ENCODE measurements at places on chromosomes 11 and 22.
A peak's percentile ranks its signal among the peaks of the same experiment; 100 is the strongest.

- DNase-seq = no peak
Observed at GRCh38 chr22:18909556-18909955, 3.4 kb downstream of the DGCR6 start.

GRCh38 chr22:21659864-21660525 is 5.8 kb upstream of the PPIL2 start:
- DNase-seq = no peak

DNA sequence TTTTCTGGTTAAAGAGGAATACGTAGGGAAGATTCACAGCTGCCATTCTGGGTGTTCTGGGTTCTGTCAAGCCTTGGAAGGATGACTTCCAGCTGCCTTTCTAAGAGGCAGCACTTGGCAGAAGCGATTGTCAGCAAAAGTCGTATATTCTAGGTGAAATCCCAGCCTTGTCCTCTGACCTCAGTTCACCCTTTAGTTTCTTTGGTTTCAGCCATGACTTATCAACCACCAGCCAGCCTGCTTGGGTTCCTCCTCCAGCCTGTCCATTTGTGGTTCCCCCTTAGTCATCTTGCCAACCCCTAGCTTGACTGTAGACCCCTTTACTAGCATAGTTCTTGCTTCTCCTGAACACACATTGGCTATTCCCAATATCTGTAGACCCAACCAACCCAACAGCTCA is 102.3 kb upstream of the CD44 start:
- no peak for DNase-seq

- no peak for DNase-seq
Observed at GRCh38 chr11:122137078-122137793, 21.2 kb upstream of the BLID start.

DNA sequence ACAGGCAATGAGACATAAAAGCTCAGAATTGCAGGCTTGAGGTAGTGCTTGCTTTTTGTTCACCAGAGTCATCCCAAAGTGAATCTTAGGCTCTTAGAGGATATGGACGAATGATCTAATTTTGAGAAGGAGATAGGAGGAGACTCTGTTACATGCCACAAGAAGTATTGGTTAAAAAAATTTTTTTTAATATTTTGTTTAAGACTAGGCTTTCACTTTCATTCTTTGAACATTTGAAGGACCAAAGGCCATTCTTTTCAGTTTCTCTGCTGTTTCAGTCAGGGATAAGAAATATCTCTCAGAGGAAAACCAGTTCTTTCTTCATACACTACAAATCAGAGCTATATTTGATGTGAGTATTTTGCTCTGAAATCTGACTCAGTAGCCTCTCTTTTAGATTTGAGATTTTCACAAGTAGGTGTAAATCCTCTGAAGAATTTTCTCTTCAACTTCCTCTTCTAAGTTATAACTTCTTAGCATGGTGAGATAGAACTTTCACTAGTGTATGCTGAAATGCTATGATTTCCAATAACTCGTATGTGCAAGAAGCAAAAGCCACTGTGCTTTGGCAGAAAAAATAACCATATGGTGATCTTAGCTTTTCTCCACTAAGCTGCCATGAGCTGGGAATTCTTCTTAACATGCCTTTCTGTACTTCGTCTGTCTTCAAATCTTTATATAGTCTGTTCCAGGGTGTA is 24.1 kb upstream of the FAM181B start:
- DNase-seq = no peak

DNA sequence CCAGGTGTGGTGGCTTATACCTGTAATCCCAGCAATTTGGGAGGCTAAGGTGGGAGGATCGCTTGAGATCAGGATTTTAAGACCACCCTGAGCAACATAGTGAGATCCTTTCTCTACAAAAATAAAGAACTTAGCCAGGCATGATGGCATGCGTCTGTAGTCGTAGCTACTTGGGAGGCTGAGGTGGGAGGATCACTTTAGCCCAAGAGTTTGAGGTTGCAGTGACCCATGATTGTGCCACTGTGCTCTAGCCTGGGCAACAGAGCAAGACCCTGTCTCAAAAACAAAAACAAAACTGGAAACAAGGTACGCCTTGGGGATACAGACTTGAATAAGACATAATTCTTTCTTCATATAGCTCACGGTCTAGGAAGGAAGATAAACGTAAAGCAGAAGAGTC is 63.1 kb upstream of the GRAMD1B start:
- DNase-seq = no peak

- DNase-seq = no peak
Observed at GRCh38 chr22:45978275-45978713, 1.3 kb upstream of the WNT7B start.

- no peak for DNase-seq
Observed at GRCh38 chr11:11937957-11938356, 70.5 kb downstream of the DKK3 start.

- DNase-seq = no peak
Observed at GRCh38 chr11:99822846-99823565, 802.3 kb downstream of the CNTN5 start.

DNA sequence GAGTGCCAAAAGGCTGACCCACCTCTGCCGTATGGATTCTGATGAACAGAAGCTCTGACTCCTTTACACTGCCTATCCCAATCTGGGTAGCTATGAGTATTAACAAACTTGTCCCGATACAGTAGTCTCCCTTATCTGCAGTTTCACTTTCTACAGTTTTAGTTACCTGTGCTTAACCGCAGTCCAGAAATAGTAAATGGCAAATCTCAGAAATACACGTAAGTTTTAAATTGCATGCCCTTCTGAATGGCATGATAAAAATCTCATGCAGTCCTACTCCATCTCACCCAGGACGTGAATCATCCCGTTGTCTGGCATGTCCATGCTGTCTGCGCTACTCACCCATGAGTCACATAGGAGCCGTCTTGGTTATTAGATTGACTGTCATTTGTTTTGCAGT is 68.8 kb downstream of the SNX19 start:
- DNase-seq = no peak

GRCh38 chr11:126076641-126077040 is 14.0 kb upstream of the CDON start:
- no peak for DNase-seq

- peak; percentile 9 for DNase-seq
Observed at GRCh38 chr11:44309478-44310205, at the start of gene ALX4. TSS of gene ALX4 (minus strand) at chr11:44310139. CDS start at chr11:44310062, 77 bp downstream.

- DNase-seq = no peak
Observed at GRCh38 chr11:59172345-59173079, 580 bp downstream of the DTX4 start.

GRCh38 chr11:134901542-134901941 is 489.5 kb upstream of the B3GAT1 start:
- no peak for DNase-seq

- peak; percentile 4 for DNase-seq
Observed at GRCh38 chr11:97786961-97787360, 1233.8 kb upstream of the CNTN5 start.

DNA sequence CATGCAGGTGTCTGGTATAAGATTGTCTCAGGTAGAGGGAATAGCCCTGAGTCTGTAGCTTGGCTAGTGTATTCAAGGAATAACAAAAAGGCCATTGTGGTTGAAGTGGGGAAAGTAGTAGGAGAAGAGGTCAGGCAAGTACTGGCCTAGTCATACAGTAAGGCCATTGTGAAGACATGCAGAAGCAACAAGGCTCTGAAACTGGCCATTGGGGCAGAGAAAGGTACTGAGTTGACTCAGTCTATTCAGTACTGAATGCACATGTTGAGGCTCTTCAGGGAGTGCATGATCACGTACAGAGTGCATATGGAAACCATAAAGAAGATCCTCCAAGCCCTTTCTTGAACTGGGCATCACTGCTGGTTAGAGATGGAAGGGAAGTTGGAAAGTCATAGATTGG is 477.6 kb downstream of the SOX6 start:
- DNase-seq = no peak

DNA sequence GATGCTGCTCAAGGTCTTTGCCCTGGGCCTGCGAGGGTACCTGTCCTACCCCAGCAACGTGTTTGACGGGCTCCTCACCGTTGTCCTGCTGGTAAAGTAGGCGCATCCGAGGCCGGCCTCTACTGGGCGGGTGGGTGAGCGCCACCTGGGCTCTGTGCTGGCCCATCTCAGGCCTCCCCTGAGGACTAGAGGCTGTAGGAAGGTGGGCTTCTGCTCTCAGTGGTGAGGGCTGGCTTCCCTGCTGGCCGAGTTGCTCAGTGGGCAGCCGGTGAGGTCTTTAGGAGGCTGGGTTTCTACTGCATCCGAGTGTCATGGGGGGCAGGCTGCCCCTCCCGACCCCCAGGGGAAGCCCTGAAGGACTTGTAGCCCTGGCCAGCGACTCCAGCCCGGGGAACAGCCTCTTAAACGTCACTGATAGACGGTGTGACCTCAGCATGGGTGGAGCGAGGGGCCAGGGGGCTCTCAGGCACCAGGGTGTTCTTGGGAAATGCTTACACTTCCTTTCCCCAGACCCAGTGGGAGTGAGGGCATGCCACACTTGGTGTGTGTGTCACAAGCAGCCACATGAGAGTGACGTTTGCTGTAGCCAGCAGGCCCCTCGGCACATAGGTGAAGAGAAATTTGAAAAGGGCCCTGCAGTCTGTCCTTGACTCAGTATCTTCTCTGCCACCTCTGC is 30.3 kb downstream of the TPCN2 start:
- DNase-seq = no peak

DNA sequence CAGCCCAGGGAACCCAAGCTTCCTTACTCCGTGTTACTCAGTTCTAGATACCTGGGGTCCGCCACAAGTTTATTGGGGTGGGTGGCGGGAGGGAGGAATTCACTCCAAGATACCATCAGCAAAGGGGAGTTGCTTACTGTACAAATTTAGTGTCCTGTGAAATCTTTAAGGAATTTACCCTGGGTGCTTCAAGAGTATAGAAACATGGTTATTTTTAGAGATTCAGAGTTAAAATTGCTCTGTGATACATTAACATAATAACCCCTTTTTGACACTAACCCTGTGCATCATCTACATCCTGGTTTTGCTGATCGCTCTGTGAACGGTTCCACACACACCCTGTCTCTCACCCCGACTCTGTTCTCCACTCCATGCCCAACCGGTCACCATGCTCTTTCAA is 18.9 kb upstream of the LYVE1 start:
- no peak for DNase-seq

GRCh38 chr11:102341844-102342318 is 5.1 kb upstream of the BIRC2 start:
- DNase-seq = peak; percentile 70

DNA sequence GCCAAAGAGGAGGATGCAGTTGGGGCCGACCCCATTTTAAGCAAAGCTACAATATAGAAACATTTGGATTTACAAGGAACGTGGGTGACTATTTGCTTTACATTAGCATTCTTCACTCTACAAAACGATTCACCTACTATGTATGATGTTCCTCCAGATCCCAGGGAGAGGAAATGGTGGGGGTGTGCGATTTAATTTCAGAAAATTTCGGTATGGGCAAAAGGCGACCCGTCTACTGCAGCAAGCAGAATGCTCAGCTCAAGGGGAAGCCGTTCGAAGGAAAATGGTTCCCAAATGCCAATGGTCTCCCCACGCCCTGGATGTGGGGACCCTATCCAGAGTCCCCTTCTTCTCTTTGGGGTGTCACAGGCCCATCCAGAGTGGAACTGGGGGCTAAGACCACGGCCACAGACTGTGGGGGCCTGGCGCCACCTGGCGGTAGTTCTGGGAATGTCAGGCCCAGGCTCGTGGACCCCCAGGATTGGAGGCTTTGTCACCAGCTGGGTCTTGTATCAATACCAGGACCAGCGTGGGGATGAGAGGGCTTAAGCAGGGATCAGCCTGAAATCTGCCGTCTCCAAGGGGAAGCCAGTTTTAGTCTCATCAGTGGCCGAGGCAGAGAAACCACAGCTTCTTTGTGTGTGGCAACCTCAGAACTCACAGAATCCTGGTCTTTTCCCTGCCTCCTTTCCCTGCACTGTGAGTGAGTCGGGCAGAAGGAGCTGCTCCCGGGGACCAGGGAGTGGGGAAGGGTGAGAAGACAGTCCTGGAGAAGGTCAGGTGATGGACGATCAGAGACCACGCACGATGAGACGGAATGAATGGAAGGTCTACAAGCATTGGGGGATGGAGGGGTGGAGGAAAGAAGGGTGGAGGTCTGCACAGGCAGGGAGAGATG is 8.4 kb downstream of the LRRC10B start:
- DNase-seq = no peak

DNA sequence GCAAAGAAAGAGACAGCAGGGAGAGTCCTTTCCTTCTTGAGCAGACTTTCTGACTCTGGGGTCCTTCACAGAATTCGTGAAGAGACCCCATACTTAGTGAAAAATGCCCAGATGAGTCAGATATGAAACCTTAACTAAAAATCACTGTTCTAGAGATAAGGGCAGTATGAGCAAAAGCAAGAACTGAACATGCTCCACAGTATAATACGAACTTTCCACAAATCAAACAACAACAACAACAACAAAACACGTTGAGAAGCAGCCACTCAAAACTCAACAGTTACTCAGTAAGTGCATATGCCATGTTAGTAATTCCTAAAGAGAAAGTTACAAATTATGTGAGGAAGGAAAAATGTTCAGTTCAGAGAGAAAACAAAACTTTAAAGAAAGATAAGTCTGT is 44.3 kb downstream of the PITPNB start:
- no peak for DNase-seq

GRCh38 chr11:36619502-36619901 is 21.5 kb upstream of the RAG2 start:
- DNase-seq = no peak

DNA sequence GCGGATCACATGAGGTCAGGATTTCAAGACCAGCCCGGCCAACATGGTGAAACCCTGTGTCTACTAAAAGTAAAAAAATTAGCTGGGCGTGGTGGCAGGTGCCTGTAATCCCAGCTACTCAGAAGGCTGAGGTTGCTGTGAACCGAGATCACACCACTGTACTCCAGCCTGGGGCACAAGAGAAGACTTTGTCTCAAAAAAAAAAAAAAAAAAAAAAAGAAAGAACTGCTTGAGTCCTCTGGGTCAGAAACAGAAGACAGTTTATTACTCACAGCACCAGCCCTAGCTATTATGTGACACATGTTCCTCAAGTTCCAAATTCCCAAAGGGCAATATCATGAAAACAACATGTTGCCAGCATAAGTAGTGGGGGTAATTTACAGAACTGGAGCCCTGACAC is 1014.1 kb upstream of the RAG2 start:
- no peak for DNase-seq

- no peak for DNase-seq
Observed at GRCh38 chr22:21009638-21010425, 5.1 kb upstream of the P2RX6 start.

DNA sequence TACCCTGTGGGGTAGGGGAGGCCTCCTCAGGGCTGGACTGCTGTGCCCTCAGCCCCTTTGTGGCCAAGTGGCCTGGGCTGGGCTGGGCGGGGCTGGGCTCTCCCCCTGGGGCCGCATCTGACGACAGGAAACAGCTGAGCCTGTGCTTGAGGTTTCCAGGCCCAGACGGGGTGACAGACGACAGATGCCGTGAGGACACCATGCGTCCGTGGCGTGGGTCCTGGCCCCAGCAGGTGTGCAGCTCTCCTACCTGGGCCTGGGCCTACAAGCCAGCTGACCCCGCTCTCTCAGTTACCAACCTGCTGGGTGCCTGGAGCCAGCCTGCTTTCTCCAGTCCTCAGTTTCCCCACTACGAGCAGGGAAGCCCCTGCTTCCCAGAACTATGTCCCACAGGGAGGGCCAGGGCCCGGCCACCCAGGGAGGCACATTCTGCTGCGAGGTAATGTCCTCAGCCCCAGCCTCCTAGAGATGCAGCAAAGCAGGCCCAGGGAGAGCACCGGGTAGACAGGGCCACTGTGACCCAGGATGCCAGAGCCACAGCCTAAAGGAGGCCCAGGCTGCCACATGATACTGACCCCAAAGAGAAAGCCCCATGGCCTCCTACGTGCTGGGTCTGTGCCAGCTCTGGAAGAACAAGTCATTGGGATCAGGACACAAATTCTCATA is 181.3 kb downstream of the IGLL1 start:
- DNase-seq = no peak

GRCh38 chr22:49183826-49184216 is 643.9 kb downstream of the BRD1 start:
- no peak for DNase-seq

- DNase-seq = no peak
Observed at GRCh38 chr11:116537709-116538108, 235.1 kb downstream of the BUD13 start.
